ENCODE measurements at places on chromosomes 6 and 20. TPM values are rescaled to one million over a fixed set of nuclear protein-coding genes. Genes with fewer than 3 reads are reported as not detected.

DNA sequence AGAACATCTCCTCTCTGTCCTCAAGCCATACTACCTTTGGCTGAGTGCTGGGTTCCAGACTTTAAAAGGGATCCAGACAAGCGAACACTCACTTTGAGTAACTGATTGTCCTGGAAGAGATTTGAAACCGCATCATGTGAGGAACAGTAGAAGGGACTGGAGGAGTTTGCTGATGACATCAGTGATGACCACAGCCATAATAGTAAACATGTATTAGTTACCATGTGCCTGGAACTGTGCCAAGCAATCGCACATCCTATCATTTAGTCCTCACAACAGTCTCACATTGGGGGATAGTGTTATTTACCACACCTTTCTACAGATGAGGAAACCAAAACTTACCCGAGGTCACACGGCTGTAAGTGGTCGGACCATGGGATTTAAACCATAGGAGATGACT lies 39.8 kb downstream of the ARMC2 start:
- no peak for DNase-seq
- no peak overlapping the region for H3K4me3 ChIP-seq
- no peaks in the 10 kb centered on the region for H3K27me3 ChIP-seq
- no peaks in the 10 kb centered on the region for H3K4me1 ChIP-seq
- no peak overlapping the region for H3K27ac ChIP-seq
- no peaks in the 10 kb centered on the region for H3K36me3 ChIP-seq

HLA-DOB gene
- not detected for total RNA-seq

DNA sequence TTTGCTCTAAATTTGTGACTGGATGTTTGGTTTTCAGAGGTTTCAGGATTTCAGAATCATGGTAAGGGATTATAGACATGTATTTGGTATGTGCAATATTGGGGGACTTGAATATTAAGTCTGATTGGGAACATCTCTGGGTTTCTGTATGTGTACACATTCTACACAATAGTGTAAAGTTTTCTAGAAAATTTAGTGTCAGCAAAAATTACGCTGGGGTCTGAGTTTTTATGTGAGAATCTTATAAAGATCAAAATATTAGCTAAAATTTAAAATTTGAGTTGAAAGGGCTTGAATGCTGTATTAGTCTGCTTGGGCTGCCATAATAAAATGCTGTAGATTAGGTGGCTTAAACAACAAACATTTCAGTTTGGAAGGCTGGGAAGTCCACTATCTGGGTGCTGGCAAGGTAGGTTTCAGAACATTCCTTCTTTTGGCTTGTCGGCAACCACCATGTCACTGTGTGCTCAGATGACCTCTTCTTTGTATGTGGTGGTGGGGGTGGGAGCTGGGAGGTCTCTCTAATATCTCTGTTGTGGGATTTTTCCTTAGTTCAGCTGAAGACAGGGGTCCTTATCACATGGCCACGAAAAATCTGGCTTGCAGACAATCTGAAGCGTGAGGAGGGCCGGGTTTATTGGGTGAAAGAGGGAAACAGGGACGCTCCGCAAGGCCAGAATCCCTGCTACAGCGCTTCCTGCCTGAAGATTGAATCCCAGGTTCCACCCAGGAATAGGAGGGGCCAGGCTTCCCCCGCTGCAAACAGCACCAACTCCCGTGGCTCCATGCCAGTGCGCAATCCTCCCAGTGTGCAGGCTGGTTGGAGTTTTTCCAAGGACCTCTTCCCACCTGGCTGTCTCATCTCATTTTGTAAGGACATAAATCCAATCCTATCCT lies 299.7 kb downstream of the PLCB1 start:
- peak; percentile 88 for DNase-seq
- H3K36me3 ChIP-seq, result no peaks in the 10 kb centered on the region
- H3K27me3 ChIP-seq, result no peaks in the 10 kb centered on the region

DNA sequence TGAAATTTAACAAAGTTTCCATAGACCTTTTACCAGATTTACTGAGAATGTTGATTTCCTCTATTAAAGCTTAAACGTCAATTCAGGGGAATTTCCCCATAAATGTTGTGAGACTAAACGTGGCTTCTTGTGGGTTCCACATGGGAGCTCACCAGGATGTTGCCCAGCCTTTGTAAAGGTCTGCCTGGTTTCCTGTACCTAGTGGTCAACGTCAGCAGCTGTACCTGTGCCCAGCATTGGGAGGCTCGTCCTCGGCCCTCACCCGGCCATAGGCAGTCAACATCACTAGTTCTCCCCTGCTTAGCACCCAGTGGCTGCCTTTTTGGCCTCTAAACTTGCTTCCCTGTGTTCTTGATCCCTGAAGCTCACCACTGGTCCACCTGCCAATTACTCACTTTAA lies 22.1 kb upstream of the CD83 start:
- no peak overlapping the region for H3K4me3 ChIP-seq
- DNase-seq, result no peak
- H3K27me3 ChIP-seq, result no peaks in the 10 kb centered on the region
- H3K27ac ChIP-seq, result no peak overlapping the region

NCOA7 gene
- total RNA-seq, result 28.6 TPM

PRKN gene
- total RNA-seq, result 173 TPM

C6orf58 gene
- not detected for total RNA-seq
